ENCODE measurements at places on chromosomes 5 and 9.
A peak's percentile ranks its signal among the peaks of the same experiment; 100 is the strongest.

- no peaks in the 10 kb centered on the region for H3K4me1 ChIP-seq
- H3K4me3 ChIP-seq: no peak overlapping the region
- no peak overlapping the region for H3K27ac ChIP-seq
These were observed 259.5 kb downstream of the NR3C1 start for GRCh38 chr5:143143973-143144372.

DNA sequence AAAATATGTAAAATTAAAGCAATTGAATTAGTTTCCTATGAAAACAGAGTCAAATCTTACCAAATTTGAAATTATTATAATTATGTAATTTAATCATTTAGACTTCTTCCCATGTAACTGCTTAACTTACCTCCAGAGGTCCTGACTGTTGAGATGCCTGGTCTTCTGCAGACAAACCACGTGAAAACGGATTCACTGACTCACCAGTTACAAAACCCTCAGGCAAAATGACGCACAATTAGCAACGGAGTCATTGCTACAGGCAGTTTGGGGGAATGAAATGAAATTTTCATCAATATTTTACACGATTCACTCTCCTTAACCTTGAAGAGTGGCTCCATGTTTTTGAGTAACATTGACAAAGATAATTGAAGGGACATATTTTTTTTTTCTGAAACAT is 460.8 kb downstream of the MTRR start:
- H3K4me3 ChIP-seq: no peak overlapping the region
- no peaks in the 10 kb centered on the region for H3K36me3 ChIP-seq
- no peak for DNase-seq
- H3K27ac ChIP-seq: no peak overlapping the region
- no peaks in the 10 kb centered on the region for H3K27me3 ChIP-seq

- H3K4me1 ChIP-seq: peaks cover 23% of the 10 kb centered on the region
- no peaks in the 10 kb centered on the region for H3K36me3 ChIP-seq
- peaks cover 42% of the 10 kb centered on the region for H3K27me3 ChIP-seq
- peak overlapping the region; percentile 75 for H3K4me3 ChIP-seq
These were observed 38.6 kb upstream of the GARNL3 start for GRCh38 chr9:127225801-127226625.

GRCh38 chr9:750249-750967 is 91.1 kb upstream of the DMRT1 start:
- no peak for DNase-seq
- peaks cover 66% of the 10 kb centered on the region for H3K4me1 ChIP-seq
- no peak overlapping the region for H3K27ac ChIP-seq
- no peak overlapping the region for H3K4me3 ChIP-seq

DNA sequence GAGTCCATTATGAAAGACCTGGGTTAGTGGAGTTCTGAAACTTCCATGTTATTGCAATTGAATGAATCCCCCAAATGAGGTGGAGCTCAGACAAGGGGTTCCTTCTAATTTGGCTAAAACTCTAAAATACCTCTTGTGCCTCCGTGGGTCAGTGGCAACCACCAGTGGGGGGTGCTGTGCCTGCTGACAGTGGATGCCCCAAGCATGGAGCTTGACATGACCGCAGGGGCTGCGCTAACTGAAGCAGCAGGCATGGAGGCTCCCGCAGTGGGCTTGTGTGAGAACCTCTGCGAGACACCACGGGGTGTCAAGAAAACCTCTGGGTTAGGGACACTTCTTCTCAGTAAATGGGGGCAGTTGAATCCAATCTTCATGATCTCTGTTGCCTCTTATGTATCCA is 200.5 kb downstream of the DRD1 start:
- DNase-seq: no peak
- no peaks in the 10 kb centered on the region for H3K36me3 ChIP-seq
- peaks cover 3% of the 10 kb centered on the region for H3K27me3 ChIP-seq
- no peak overlapping the region for H3K4me3 ChIP-seq
- peaks cover 4% of the 10 kb centered on the region for H3K4me1 ChIP-seq
- no peak overlapping the region for H3K27ac ChIP-seq

GRCh38 chr5:2750026-2750757 is 1.3 kb downstream of the IRX2 start:
- peaks cover 3% of the 10 kb centered on the region for H3K4me1 ChIP-seq
- H3K4me3 ChIP-seq: peak overlapping the region; percentile 49
- H3K27ac ChIP-seq: peak overlapping the region; percentile 85
- peaks cover 3% of the 10 kb centered on the region for H3K36me3 ChIP-seq

GRCh38 chr9:22446950-22447617 is 460 bp downstream of the DMRTA1 start:
- no peaks in the 10 kb centered on the region for H3K36me3 ChIP-seq
- H3K4me3 ChIP-seq: no peak overlapping the region
- DNase-seq: peak; percentile 9
- H3K27me3 ChIP-seq: peaks cover 42% of the 10 kb centered on the region
- H3K4me1 ChIP-seq: peaks cover 3% of the 10 kb centered on the region

Measured in activated CD4-positive, alpha-beta T cell treated with anti-CD3 and anti-CD28 coated beads, Interleukin-2, amount 10 ng/mL, durations not matched to agents 7 days and 5 days (primary cell).